Activated naive CD4-positive, alpha-beta T cell treated with anti-CD3 and anti-CD28 coated beads for 36 hours (primary cell): ENCODE measurements at places on chromosomes 6 and 20.

DNA sequence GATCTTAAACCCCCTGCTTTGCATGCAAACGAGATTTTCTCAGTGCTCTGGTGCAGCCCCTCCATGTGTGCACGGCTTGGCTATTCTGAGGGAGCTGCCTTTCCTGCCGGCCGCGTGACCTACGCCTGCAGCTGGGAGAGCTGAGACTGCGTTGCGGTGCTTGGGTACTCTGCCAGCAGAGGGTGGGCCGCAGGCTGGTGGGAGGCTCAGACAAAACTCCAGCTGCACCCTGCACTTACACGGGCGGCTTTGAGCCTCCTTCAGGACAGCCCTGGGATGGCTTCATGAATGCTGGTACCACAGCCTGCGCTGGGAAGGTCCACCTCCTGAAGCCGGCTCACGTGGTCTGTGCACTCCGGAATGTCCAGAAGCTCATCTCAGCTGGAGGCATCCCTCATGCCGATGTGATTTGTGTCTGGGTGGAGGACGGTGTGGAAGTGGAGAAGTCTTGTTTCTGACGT lies 223.7 kb downstream of the DLL1 start:
- no peak for DNase-seq

DNA sequence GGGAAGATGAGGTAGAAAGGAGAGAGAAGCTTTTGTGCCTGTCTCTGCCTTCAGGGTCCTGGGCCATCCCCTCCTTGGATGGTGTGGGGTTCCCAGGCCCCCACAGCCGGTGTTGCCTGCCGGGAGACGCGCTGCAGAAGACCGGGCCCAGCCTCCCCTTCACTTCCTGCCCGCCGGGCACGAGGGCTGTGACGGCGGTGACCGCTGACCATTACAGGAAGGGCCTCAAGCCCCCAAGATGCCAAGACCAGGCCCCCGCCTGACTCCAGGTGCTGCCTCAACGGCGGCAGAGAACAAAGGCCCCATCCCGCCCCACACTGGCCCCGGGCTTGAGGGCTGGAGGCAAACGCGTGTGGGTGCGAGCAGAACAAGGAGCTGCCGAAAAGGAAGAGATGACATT lies 38.2 kb downstream of the ZBTB46 start:
- DNase-seq, result no peak

- DNase-seq, result no peak
Measured at GRCh38 chr6:34610819-34611477, 54.8 kb upstream of the SPDEF start.

DNA sequence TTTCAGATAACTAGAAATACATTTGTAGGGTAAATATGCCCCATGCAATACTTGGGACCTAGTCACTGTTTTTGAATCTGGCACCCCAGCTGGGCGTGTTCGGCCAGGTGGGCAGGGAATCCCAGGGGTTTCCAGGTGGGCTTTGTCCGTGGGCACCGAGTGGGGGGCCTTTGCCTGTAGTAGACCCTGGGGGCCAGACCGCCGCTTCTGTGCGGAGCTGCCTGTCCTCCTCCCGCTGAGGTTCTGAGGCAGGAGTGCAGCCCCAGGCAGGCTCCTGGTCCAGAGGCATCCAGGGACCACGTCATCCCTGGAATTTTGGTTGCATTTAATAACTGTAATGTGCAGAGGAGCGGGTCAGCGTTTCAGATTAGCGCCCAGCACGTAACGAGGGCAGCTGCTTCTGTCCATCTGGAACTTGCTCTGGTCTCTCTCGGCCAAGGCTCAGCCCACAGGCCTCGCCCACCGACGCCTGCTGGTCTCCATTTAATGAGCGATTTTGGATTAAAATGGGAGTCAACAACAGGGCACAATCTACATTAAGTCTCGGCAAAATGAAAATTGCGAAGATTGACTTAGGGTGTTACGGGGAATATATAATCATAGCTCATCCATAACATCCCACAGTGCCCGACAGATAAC lies 12.8 kb downstream of the BHLHE23 start:
- DNase-seq, result no peak

DNA sequence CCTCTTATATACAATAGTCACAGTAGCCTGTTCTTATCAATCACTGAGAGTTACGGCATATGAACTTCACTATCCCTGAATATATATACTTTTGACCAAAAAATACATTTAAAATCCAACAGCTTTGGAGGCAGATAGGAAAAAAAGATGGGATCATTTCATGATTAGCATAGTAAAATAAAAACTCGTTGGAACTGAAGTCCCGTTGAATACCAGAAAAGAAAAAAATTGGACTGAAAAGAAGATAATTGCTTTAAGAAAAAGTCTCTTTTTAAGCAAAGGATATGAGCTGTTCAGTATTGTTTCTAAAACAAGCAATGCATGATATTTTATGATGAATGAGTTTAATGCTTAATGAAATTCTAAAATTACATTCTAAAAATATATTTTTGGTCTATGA lies 4.4 kb upstream of the FILIP1 start:
- DNase-seq, result no peak
